Stimulated activated CD8-positive, alpha-beta memory T cell treated with anti-CD3 and anti-CD28 coated beads, Interleukin-4, amount 100 ng/mL, for 1 hour (primary cell): ENCODE measurements at places on chromosomes 3 and 15.

DNA sequence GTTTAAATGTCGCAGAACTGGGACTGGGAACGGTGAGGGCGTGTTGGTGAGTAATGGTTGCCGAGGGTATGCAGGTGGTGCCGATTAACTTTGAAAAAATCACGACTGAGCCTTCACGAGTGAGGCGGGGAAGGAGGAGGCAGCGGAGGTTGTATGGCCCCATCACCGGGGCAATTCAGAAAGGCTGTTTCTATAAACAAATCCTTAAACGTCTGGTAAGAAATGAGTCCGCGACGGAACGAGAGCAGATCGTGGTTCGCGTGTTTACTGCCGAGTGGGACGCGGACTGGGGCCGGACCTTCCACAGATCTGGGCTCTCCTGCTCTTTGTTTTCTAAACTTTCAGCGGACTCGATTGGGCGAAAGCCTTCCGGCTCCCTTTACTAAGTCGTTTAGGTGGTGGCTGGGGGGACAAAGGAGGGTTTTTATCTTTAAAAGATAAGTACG lies 2.7 kb downstream of the IGF1R start:
- DNase-seq = no peak

GRCh38 chr3:51716805-51717204 lies 9.9 kb downstream of the GRM2 start:
- DNase-seq = no peak

DNA sequence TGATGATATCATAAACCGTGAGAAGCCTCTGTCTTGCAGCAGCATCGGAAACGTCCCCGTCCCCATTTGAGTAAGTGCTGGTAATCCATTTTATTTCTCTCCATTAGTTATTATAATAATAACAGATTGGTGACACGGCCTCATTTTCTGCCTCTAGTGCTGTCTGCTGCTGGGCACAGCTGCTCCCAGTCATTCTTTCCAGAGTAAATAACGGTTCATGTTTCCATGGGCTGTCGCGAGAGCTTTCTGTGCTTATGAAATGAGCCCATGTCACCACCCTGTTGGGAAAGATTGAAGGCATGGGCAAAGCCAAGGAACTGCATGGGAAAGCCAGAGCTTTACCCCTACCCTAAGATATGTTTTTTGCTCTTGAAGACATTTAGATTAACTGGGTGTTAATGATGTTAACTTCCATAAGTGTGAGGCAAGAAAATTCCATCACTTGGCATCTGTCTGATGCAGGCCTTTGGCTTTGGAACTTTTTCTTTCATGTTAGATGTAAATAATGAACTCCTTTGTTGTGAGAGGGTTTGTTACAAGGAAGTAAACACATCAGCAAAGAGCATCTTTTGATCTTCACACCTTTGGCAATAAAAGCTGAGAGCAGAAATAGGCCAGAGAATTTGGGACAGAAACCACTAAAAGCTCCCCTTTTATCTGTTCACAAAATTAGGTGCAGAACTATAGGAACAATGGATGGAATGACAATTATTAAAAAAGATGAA lies 141.8 kb downstream of the FILIP1L start:
- DNase-seq = no peak

DNA sequence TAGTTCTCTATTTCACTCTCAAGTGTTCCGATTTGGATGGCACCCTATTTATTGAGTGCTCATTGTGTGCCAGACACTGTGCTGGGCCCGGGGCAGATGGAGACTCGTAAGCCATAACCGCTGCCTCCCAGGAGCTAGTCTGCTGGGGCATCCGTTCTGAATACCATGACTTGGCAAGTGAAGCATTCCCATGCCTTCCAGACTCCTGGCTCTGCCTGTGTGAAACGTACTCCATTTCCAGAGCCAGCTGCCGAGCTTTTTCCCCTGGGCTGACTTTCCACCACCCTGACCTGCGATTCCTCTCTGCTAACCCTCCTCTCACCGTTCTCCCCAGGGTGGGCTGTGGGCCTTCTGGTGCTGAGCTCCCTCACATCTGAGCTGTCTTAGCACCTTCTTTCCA lies 303.1 kb upstream of the CTDSPL start:
- DNase-seq = no peak

DNA sequence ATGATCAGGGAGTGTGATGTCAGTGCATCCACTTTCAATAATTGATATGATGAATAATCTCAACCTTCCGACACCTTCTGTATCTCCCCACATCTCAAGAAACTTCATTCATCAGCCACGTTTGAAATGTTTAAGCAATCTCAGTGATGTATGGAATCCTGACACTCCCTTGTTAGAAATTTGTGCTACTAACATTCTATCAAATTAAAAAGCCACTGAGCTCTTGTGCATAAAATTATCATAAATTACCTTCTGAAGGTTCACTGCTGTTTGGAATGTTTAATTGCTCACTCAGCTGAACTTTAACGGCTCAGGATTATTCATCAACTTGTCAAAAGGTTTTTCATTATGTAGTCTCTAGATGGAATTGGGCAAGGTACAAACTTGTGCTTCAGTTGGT lies 108.4 kb upstream of the DPH6 start:
- DNase-seq = no peak

GRCh38 chr3:178310949-178311348 lies 225.3 kb upstream of the KCNMB2 start:
- no peak for DNase-seq

DNA sequence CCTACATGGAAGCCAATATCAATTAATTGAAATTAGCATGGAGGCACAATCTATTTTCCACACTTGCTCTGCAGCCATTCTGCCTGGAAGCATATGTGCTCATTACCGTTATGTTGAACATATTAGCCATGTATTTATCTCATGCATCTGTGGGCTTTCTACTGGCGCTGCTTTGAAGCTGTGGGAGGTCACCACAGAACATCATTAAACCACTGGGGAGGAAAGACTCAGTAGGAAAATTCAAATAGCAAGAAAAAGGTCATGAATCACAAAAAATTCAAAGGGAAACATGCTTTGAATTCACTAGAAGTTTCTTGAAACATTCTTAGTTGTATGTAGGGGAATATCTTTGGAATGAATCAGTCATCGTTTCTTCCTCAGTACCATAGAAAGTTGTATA lies 652.5 kb downstream of the EDEM1 start:
- no peak for DNase-seq

DNA sequence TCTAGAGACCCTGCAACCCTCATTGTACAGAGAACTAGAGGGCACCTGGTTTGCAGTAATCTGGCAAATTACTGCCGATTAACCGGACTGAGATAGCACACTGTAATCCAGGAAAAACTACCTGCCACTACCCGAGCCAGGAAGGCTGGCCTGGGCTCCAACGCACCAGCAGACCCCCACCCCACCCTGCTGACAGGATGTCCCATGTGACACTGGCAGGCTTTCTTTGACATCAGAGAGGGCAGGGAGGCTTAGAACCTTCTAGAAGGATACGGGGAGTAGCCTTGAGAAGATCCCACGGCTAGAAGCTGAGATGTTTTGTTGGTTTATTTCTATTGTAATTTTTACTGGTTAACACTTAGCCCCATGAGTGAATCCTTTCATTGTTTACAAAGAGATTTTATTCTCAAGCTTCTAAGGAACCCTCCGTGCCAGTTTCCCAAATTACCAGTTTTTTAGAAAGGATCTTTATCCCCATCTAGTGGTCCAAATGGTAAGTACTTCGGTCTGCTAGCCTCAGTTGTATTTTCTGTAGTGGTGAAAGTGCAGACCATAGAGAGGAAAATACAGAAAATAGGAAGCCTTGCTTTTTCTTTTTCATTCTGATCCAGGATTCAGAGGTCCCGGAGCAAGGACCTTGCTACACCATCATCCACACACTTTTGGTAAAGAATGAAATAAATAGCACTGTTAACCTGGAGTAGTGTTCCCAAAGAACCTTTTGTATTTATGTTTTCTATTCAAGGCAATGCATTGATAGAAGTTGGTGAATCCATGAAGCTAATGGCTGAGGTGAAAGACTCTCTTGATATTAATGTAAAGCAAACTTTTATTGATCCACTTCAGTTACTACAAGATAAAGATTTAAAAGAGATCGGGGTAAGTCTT lies 81.9 kb upstream of the ADAMTSL3 start:
- DNase-seq = no peak

DNA sequence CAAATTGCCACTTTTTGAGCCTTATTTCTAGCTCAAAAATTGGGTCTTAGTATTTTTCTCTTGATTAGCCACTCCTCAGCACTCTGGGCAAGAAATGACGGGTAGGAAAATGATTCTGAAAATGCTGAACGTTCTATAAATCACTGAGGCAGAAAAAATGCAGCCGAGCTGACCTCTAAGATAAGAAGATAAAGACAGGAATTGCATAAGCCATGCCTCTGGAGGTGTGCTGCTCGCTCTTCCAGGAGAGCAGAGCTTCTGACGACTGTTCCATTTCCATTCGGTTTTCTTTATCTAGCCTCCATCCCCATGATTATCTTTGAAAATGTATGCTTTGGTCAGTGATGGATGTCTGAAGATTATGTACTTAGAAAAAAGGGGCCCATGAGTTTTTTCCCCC lies 558.8 kb upstream of the ADAMTS9 start:
- no peak for DNase-seq

- DNase-seq = no peak
These were observed 2.9 kb upstream of the RBM6 start for GRCh38 chr3:49937090-49937489.

- no peak for DNase-seq
These were observed 54.0 kb downstream of the DUT start for GRCh38 chr15:48385031-48385830.

GRCh38 chr15:90354986-90355385 lies 2.9 kb downstream of the ZNF774 start:
- DNase-seq = no peak

DNA sequence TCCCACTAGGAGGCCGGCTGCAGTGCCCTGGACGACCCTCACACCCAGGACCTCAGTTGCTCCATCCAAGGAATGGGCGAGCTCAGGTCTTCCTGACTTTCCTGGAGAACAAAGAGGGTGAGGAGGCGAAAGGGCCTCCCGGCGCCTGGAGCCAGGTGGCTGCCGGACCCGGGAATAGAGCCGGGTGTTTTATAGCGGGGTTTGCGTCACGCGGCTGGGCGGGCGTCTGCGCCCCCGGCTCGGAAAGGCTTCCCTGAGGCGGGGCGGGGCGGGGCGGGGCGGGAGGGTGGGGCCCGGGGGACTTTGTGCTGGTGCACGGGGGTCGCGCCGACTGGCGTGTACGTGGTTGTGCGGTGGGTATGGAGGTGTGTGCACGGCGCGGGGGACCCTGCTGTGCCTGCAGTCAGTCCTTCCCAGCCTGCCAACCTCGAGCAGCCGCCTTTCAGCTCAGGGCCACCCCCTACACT lies 4.6 kb upstream of the PRKCD start:
- DNase-seq = no peak

DNA sequence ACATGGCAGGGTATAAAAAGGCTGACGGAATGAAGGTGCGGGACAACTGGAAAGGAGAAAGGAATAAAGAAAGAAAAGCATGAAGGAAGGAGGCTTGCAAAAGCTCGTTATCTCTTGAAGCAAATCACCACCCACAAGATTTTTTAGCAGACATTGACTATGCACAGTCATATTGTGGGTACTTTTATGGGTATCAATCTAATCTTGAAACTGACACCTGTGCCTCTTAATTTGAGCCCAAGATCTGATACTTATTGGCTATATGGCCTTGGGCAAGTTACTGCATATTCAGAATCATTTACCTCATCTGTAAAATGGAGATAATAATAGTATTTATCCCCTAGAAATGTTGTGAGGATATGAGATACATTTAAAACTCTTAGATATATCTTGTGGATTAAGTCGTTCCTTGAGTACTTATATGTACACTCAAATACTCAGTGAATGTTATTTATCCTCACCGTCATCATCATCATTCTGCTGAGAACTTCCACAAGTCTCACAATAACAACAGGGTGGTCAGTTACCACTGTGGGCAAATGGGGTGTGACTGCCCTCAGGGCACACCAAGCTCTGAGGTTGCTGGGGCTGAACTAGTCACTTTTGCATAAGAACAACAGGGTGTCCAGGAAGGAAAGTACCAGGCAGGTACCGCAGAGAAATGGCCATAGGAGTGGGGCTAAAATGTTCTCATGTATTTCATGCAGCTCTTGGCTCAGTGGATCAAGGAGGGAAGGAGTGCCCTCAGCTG lies 266.1 kb downstream of the SLC9A9 start:
- DNase-seq = no peak

GRCh38 chr15:95937128-95937528 lies 393.4 kb upstream of the NR2F2 start:
- DNase-seq = no peak

GRCh38 chr3:143628971-143629370 lies 219.3 kb downstream of the SLC9A9 start:
- DNase-seq = no peak

DNA sequence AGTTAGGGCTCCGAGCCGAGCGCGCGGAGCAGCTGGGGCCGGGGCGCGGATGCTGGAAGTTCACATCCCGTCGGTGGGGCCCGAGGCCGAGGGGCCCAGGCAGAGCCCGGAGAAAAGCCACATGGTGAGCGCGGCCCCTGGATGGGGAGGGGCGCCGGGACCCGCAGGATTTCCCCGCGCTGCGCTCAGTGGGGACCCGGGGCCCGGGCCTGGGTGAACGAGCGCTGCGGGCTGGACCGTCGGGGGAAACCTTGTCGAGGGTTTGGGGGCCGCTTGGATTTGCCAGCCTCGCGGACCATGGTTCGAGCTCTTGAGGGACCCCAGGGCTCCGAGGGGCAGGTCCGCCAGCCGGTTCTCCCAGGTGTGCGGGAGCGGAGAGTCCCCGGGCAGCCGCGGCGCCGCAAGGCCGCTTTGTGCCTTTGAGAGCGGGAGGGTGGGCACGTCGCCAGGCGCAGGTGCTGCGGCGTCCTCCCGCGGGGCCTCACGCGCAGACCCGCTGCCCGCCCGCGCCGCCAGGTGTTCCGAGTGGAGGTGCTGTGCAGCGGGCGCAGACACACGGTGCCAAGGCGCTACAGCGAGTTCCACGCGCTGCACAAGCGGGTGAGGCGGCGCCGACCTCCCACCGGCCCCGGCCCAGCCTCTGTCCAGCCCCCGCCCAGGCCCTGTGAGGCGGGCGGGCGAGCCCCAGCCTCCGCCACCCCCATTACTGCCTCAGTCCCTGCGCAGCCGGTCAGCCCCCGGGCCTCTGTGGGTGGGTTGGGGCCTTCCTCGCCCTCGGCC lies at the start of gene SNX22:
SNX22 (plus strand) TSS at position 5 of the 780 bp plus-strand sequence; CDS start at position 50, 45 bp downstream.
- DNase-seq = no peak

GRCh38 chr3:179811321-179812095 lies 158.7 kb downstream of the USP13 start:
- DNase-seq = no peak

DNA sequence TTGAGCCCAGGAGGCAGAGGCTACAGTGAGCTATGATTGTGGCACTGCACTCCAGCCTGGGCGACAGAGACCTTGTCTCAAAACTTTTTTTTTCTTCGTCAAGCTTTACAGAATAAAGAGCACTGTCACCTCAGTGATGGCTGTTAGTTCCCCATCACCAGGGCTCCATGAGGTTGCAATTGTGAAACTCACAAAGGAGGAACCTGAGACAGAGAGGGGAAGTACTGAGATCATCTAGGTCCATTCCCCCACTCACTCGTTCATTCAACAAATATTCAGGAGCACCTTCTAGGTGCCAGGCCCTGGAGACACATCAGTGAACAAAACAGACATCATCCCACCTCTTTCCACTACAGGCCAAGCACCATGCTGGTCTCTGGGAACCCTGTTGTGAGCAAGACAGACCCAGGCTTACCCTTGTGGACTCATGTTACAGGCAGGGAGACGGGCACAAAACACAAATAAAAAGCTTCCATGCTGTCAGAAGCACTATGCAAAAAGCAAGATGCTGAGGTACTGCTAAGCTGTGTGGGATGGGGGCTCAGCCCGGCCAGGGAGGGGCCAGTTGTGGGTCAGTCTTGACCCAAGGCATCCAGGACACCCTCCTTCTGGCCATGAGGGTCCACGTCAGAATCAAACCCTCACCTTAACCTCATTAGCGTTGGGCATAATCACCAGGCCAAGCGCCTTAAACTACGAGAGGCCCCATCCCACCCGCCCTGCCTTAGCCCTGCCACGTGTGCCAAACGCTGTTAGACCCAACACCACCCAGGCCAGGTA lies 2.1 kb upstream of the RHO start:
- DNase-seq = no peak
